Activated CD8-positive, alpha-beta memory T cell treated with anti-CD3 and anti-CD28 coated beads, Interleukin-2, amount 10 ng/mL, durations not matched to agents 7 days and 5 days (primary cell): ENCODE measurements at places on chromosomes 7 and 10.

- DNase-seq: no peak
These were observed 13.1 kb upstream of the SP8 start for GRCh38 chr7:20799566-20800366.

DNA sequence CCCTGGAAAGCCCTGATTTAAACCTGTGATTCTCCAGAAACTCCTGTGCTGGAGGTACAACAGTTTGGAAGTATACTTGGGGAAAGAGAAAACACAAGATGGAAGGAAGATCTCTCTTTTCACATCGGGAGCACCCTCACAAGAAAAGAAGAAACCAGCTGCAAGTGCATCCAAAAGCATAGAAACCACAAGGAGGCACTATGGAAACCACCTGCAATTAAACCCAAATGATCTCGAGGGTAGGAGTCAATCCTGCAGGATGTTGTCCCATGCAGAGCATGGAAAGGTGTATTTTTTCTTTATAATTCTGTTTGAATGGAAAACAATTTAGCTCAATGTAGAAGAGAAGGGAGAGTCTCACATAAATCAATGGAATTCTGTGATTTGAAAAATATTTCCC is 210.5 kb downstream of the TWIST1 start:
- no peak for DNase-seq

- no peak for DNase-seq
These were observed 79.4 kb downstream of the MYL10 start for GRCh38 chr7:101549734-101550133.

GRCh38 chr7:99737726-99738125 is 2.7 kb upstream of the CYP3A7 start:
- DNase-seq: no peak

DNA sequence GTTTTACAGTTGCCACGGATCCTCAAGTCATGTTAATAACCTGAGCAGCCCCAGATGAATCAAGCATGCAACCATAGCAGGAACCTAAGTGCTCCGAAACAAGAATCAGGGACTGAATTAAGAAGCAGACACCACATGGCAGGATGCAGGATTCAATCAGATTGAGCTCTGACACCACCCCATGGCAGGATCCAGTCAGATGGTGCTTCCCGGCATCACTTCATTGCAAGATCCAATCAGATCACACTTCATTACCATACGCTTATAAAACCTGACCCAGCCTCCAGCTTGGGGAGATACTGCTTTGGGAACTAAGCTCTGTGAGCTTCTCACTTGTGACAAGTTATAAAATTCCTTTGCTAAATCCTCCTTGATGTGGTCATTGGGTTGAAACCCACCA is 55.3 kb downstream of the ABCB4 start:
- DNase-seq: no peak

- no peak for DNase-seq
These were observed 104.0 kb downstream of the HOXA1 start for GRCh38 chr7:26991796-26992195.

DNA sequence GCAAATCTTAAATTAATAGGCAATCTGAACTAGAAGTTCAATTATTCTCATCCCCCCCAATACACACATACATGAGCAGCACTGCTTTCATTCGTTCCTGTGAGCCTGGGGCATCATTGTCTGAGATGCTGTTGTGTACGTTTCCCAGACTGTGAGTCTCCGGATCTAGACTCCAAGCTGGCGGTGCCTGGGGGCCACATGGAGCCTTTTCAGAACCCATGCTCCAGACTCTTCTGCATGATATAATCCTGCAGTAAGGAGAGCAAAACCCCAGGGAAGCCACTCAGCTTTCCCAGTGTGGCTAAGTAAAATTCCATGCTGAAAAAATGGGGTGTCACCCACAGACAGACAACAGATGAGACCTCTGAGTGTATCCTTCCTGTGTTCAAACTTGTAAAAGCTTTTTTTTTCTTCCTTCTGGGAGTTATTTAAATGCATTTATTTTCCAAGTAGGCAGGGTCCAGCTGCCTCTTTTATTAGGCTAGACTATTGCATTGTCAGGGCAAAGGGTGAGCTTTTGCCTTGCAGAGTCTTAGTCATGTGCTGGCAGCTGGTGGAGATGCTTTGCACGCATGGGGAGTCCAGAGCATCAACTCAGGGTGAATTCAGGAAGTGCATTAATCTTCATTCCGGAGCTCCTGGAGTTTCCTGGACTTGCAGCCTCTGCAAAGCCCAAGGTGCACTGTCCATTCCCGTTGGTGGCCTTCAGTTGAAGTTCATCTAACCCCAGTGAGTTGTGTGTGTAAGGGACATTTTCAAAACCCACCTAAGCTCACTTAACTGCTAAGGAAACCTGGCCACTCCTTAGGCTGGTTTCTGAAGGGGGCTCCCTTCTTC is 185.7 kb upstream of the ADO start:
- no peak for DNase-seq
